ENCODE measurements at places on chromosomes 1 and 21. TPM values are rescaled to one million over a fixed set of nuclear protein-coding genes. Genes with fewer than 3 reads are reported as not detected.

Gene ICOSLG
- 0.07 TPM for total RNA-seq

Gene ARHGEF16
- 12.2 TPM for total RNA-seq

- H3K4me3 ChIP-seq, result no peak overlapping the region
- no peak overlapping the region for H3K27ac ChIP-seq
- H3K4me1 ChIP-seq, result no peaks in the 10 kb centered on the region
- no peak for DNase-seq
- no peaks in the 10 kb centered on the region for H3K36me3 ChIP-seq
Measured at GRCh38 chr1:235730007-235730406, 80.4 kb upstream of the GNG4 start.

- H3K36me3 ChIP-seq, result no peaks in the 10 kb centered on the region
- H3K4me1 ChIP-seq, result no peaks in the 10 kb centered on the region
- no peak overlapping the region for H3K4me3 ChIP-seq
- peaks cover 74% of the 10 kb centered on the region for H3K27me3 ChIP-seq
- H3K27ac ChIP-seq, result no peak overlapping the region
Measured at GRCh38 chr1:206863266-206863665, 2.2 kb upstream of the IL20 start.

DNA sequence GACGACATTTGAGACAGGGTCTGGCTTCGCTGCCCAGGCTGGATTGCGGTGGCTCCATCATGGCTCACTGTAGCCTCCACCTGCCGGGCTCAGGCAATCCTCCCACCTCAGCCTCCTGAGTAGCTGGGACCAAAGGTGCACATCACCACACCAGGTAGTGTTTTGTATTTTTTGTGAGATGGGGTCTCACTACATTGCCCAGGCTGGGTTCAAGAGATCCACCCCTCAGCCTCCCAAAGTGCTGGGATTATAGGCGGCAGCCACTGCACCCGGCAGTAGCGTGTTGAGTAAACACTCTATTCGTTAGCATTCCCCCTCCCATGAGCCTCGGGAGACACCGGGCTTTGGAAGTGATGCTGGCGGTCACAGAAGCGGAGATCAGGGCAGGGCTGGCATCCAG, 6.8 kb upstream of the C1QTNF12 start:
- H3K36me3 ChIP-seq, result peaks cover 2% of the 10 kb centered on the region
- peaks cover 8% of the 10 kb centered on the region for H3K27me3 ChIP-seq
- no peak overlapping the region for H3K4me3 ChIP-seq
- no peak for DNase-seq
- peaks cover 3% of the 10 kb centered on the region for H3K4me1 ChIP-seq
- H3K27ac ChIP-seq, result no peak overlapping the region

DNA sequence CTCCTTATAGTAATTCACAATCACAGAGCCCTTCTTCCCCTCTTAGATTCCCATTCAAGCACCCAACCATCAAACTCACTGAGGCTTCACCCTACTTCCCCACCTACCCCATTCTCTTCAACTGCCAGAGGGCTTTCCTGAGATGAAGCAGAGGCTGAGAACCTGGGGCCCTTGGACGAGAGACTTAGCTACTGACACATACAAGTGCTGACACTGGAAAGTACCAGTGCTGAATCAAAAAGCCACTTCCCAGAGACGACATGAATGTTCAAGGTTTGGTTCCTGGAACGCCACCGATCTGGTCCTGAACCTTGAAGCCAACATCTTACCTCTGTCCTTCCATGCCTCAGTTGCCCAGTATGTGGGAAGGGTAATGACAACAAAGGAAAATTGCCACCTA, 16.6 kb upstream of the RAP1A start:
- H3K4me1 ChIP-seq, result peaks cover 4% of the 10 kb centered on the region
- no peak overlapping the region for H3K4me3 ChIP-seq
- H3K27me3 ChIP-seq, result peaks cover 4% of the 10 kb centered on the region
- no peak for DNase-seq
- H3K27ac ChIP-seq, result no peak overlapping the region

DNA sequence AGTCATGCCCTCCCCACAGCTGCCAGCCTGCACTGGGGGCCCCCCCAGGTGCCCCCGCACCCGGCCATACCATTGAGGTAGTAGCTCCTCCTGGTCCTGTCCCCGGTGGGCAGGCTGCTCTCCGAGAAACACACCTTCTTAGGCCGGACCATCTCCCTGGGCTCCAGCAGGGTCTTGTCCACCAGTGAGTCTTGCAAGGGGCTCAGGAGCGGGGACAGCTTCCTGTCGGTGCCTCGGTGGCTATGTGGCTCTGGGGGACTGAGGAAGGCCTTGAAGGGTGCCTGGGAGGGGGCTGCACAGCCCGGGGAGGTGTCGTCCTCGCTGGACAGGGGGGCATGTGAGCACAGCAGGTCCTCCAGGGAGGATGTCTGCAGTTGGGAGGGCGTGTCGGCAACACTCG, 12.9 kb upstream of the FTCD start:
- H3K4me3 ChIP-seq, result no peak overlapping the region
- H3K27me3 ChIP-seq, result no peaks in the 10 kb centered on the region
- no peak overlapping the region for H3K27ac ChIP-seq
- no peak for DNase-seq
- peaks cover 3% of the 10 kb centered on the region for H3K4me1 ChIP-seq
